ENCODE measurements at places on chromosomes 12 and 14. TPM values are rescaled to one million over a fixed set of nuclear protein-coding genes. Genes with fewer than 3 reads are reported as not detected.

- no peak for DNase-seq
- H3K36me3 ChIP-seq, result no peaks in the 10 kb centered on the region
- no peak overlapping the region for H3K27ac ChIP-seq
Observed at GRCh38 chr12:13288501-13288900, 92.0 kb downstream of the EMP1 start.

DNA sequence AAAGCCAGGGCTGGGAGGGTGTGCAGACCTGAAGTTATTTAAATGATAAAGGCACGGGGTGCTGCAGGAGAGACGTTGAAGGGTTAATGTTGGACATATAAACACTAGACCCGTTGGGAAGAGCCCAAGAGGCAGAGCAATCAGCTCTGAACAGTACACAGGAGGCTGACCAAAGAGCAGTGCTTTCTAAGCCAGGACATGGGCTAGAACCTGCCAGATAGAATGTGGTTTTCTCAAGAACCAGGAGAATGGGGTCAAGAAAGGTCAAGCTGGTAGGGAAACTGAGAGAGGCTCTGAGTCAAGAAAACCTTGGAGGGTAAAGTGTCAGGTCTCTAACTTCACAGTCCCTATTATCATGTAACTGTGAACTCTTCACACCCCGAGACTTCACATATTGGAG is 143.2 kb upstream of the EEA1 start:
- H3K4me1 ChIP-seq, result no peaks in the 10 kb centered on the region
- DNase-seq, result peak; percentile 35
- H3K4me3 ChIP-seq, result no peak overlapping the region
- H3K27ac ChIP-seq, result no peak overlapping the region
- peaks cover 4% of the 10 kb centered on the region for H3K27me3 ChIP-seq

DNA sequence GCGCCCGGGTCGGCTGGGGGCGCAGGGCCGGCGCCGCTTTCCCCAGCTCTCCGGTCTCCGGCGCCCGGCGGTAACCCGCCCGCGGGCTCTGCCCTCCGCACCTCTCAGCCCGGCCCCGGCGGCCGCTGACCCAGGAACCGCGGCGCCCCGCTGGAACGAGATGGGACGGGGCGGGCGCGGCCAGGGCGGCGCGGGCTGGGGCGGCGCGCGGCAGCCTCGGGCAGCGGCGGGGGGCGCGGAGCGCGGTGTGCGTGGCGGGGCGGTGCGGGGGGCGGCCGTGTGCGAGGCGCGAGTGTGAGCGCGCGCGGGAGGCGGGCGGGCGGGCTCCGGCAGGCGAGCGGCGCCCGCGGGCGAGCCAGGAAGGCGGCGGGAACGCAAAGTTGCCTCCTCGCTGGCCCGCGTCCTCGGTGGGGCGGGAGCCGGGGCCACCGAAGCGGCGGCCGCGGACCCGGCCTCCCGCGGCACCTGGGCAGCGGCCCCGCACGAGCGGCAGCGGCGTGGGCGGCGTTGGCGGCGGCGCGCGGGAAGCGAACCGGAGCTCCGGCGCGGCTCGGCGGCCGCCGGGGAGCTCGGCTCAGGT is 671 bp upstream of the DIO3 start:
- no peak for DNase-seq
- H3K36me3 ChIP-seq, result peaks cover 7% of the 10 kb centered on the region
- no peak overlapping the region for H3K27ac ChIP-seq
- no peak overlapping the region for H3K4me3 ChIP-seq

DNA sequence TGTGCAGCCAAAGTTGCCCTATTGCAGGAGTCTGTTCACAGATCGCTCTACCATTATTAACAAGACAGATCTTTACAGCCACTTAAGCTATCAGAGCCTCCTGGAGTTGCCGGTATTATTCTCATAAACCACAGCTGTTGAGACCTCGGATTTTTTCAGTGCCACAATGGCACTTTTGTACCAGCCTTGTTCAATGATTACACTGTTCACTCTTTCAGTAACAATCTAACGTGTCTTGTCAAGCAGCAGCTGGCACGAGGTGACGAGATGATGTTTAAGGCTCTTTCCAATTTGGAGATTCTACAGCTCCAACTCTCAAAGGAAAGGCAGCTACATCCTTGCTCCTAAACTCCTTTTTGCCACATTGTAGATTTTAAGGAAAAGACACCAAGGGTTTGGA is 30.7 kb downstream of the LRIG3 start:
- H3K27me3 ChIP-seq, result no peaks in the 10 kb centered on the region
- H3K4me3 ChIP-seq, result no peak overlapping the region
- H3K36me3 ChIP-seq, result peaks cover 98% of the 10 kb centered on the region
- peaks cover 21% of the 10 kb centered on the region for H3K4me1 ChIP-seq
- no peak overlapping the region for H3K27ac ChIP-seq

KCNMB4 gene
- total RNA-seq, result 11.5 TPM

- no peak overlapping the region for H3K4me3 ChIP-seq
- no peaks in the 10 kb centered on the region for H3K4me1 ChIP-seq
- no peak for DNase-seq
- H3K36me3 ChIP-seq, result no peaks in the 10 kb centered on the region
- peaks cover 94% of the 10 kb centered on the region for H3K27me3 ChIP-seq
- H3K27ac ChIP-seq, result no peak overlapping the region
Observed at GRCh38 chr12:4867384-4867783, 42.3 kb upstream of the KCNA1 start.

GRCh38 chr14:39266871-39267607 is 33.3 kb downstream of the MIA2 start:
- H3K4me3 ChIP-seq, result peak overlapping the region; percentile 90
- H3K27me3 ChIP-seq, result no peaks in the 10 kb centered on the region
- H3K36me3 ChIP-seq, result no peaks in the 10 kb centered on the region
- peak overlapping the region; percentile 98 for H3K27ac ChIP-seq
- peaks cover 2% of the 10 kb centered on the region for H3K4me1 ChIP-seq

MGP gene
- not detected for total RNA-seq

KLRC2 gene
- not detected for total RNA-seq

GRCh38 chr14:73809391-73809790 is 42.2 kb upstream of the PTGR2 start:
- DNase-seq, result no peak
- no peak overlapping the region for H3K27ac ChIP-seq
- H3K36me3 ChIP-seq, result no peaks in the 10 kb centered on the region
- H3K27me3 ChIP-seq, result no peaks in the 10 kb centered on the region
- H3K4me1 ChIP-seq, result no peaks in the 10 kb centered on the region

DNA sequence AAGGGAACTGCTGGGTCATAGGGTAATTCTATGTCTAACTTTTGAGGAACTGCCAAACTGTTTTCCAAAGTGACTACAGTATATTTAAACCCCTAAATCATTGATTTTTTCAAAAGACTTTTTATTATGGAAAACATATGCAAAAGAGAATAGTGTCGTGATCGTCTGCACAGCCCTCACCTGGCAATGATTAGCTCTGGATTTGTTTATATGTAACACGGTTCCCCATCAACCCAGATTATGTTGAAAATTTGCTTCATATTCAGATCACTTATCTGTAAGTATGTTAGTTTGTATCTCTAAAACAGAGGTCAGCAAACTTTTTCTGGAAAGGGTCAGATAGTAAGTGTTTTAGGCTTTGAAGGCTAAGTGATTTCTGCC is 52.7 kb downstream of the CCDC92 start:
- no peaks in the 10 kb centered on the region for H3K27me3 ChIP-seq
- no peaks in the 10 kb centered on the region for H3K36me3 ChIP-seq
- H3K4me3 ChIP-seq, result no peak overlapping the region
- DNase-seq, result no peak
- no peaks in the 10 kb centered on the region for H3K4me1 ChIP-seq

- H3K36me3 ChIP-seq, result peaks cover 4% of the 10 kb centered on the region
- peak overlapping the region; percentile 78 for H3K4me3 ChIP-seq
- no peak overlapping the region for H3K27ac ChIP-seq
Observed at GRCh38 chr12:57609781-57610553, 1.3 kb upstream of the ARHGEF25 start.

GRCh38 chr14:76456200-76456599 is 80.3 kb downstream of the ESRRB start:
- H3K27me3 ChIP-seq, result no peaks in the 10 kb centered on the region
- no peaks in the 10 kb centered on the region for H3K36me3 ChIP-seq
- DNase-seq, result peak; percentile 85
- H3K4me1 ChIP-seq, result no peaks in the 10 kb centered on the region

- H3K4me1 ChIP-seq, result no peaks in the 10 kb centered on the region
- no peak for DNase-seq
- peaks cover 22% of the 10 kb centered on the region for H3K36me3 ChIP-seq
Observed at GRCh38 chr12:109923481-109924245, 23.6 kb downstream of the TCHP start.

TIMELESS gene
- total RNA-seq, result 46.3 TPM

TSPAN11 gene
- total RNA-seq, result 0.27 TPM

- peaks cover 9% of the 10 kb centered on the region for H3K36me3 ChIP-seq
- H3K27me3 ChIP-seq, result no peaks in the 10 kb centered on the region
- H3K4me3 ChIP-seq, result peak overlapping the region; percentile 39
Observed at GRCh38 chr12:32198555-32198954, 91.9 kb downstream of the BICD1 start.

PROX2 gene
- not detected for total RNA-seq

DNA sequence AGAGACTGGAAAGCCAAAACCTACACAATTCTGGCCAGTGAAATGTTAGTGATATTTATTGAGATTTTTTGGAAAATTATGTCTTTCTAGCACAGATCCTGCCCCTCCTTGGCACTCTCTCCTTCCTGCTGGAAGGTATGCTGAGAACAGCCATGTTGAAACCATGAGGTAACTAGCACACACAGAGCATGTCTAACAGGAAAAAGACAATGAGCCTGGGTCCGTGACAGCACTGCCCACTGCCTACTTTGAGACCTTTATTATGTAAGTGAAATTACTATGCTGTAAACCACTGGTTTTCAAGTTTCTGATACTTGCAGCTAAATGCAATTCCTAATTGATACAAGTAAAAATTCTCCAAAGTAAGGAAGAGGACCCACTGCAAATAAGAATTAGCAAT is 81.6 kb upstream of the SINHCAF start:
- H3K36me3 ChIP-seq, result no peaks in the 10 kb centered on the region
- H3K4me1 ChIP-seq, result peaks cover 2% of the 10 kb centered on the region
- H3K4me3 ChIP-seq, result no peak overlapping the region

- H3K27ac ChIP-seq, result no peak overlapping the region
- H3K27me3 ChIP-seq, result no peaks in the 10 kb centered on the region
- H3K4me3 ChIP-seq, result no peak overlapping the region
- no peaks in the 10 kb centered on the region for H3K36me3 ChIP-seq
- peak; percentile 60 for DNase-seq
Observed at GRCh38 chr14:37894463-37894862, 299.0 kb downstream of the TTC6 start.

DNA sequence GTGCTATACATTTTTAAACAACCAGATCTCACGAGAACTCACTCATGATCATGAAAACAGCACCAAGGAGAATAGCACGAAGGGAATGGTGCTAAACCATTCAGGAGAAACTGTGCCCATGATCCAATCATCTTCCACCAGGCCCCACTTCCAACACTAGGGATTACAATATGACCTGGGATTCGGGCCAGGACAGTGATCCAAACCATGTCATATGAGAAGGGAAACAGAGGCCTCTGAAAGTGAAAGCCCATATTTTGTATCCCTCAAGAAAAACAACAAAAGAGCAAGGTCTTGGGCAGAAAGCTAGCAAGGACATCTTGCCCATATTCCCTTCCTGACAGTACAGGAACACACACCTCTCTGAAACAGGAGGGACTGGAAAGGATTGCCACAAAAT is 163.9 kb upstream of the VASH1 start:
- H3K27ac ChIP-seq, result no peak overlapping the region
- no peak for DNase-seq
- no peaks in the 10 kb centered on the region for H3K4me1 ChIP-seq
- H3K27me3 ChIP-seq, result no peaks in the 10 kb centered on the region
- H3K36me3 ChIP-seq, result no peaks in the 10 kb centered on the region

GRCh38 chr14:54440476-54440872 is 700 bp downstream of the CNIH1 start:
- H3K4me1 ChIP-seq, result no peaks in the 10 kb centered on the region
- peak overlapping the region; percentile 98 for H3K27ac ChIP-seq
- H3K4me3 ChIP-seq, result peak overlapping the region; percentile 92
- no peak for DNase-seq

IAPP gene
- total RNA-seq, result not detected

DNA sequence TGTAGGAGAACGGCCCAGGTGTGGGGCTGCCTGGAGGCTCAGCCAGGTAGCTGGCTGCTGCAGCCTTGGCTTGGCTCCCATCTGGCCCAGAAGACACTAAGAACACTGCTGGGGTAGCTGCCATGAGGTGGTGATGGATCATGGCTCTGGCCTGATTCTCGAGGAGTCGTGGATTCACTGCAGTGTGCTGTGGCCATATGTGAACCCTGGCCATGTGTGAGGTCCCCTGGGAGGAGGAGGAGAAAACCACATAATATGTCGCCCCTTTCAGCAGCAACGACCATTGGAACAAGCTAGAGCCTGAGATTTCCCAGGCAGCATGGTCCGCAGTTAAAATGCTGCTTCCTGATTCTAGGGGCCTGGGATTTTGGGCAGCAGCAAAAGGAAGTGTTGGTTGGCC is 4.0 kb upstream of the PRMT8 start:
- no peaks in the 10 kb centered on the region for H3K4me1 ChIP-seq
- H3K4me3 ChIP-seq, result no peak overlapping the region
- H3K27me3 ChIP-seq, result peaks cover 53% of the 10 kb centered on the region
- no peaks in the 10 kb centered on the region for H3K36me3 ChIP-seq
- H3K27ac ChIP-seq, result no peak overlapping the region
- DNase-seq, result peak; percentile 34

- no peak for DNase-seq
- no peak overlapping the region for H3K4me3 ChIP-seq
- peaks cover 56% of the 10 kb centered on the region for H3K27me3 ChIP-seq
- no peak overlapping the region for H3K27ac ChIP-seq
Observed at GRCh38 chr12:77328326-77328725, 263.0 kb upstream of the E2F7 start.

GRCh38 chr12:81181691-81182090 is 103.8 kb downstream of the ACSS3 start:
- no peak overlapping the region for H3K4me3 ChIP-seq
- no peak for DNase-seq
- no peaks in the 10 kb centered on the region for H3K27me3 ChIP-seq
- no peak overlapping the region for H3K27ac ChIP-seq
- H3K4me1 ChIP-seq, result no peaks in the 10 kb centered on the region
- peaks cover 43% of the 10 kb centered on the region for H3K36me3 ChIP-seq

DNA sequence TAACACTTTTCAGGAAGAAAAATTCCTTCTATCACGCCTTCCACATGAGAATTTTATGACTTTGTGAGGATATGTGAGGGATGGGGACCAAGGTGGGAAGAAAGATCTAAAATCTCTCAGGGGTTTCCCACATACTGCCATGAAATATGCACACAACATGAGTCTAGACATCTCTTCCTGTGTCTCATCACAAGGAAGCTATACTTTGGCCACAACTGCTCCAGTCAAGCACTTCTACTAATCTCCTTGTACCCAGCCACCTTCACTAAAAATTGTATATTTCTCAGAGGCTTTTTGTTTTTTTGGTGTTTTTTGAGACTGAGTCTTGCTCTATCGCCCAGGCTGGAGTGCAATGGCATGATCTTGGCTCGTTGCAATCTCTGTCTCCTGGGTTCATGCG is 3.2 kb downstream of the OSBPL8 start:
- no peak overlapping the region for H3K4me3 ChIP-seq
- H3K4me1 ChIP-seq, result no peaks in the 10 kb centered on the region
- no peaks in the 10 kb centered on the region for H3K36me3 ChIP-seq

GRCh38 chr12:16506394-16506793 is 99.6 kb downstream of the LMO3 start:
- no peaks in the 10 kb centered on the region for H3K36me3 ChIP-seq
- DNase-seq, result no peak
- H3K4me1 ChIP-seq, result no peaks in the 10 kb centered on the region
- no peaks in the 10 kb centered on the region for H3K27me3 ChIP-seq

Measured in endodermal cell (in vitro differentiated cells).